Jurkat, Clone E6-1 (cell line): ENCODE measurements at places on chromosomes 16 and 17.

GRCh38 chr16:66521252-66521713 is 28.6 kb downstream of the TK2 start:
- DNase-seq: no peak

GRCh38 chr17:77886387-77886728 is 72.1 kb upstream of the TNRC6C start:
- no peak for DNase-seq

DNA sequence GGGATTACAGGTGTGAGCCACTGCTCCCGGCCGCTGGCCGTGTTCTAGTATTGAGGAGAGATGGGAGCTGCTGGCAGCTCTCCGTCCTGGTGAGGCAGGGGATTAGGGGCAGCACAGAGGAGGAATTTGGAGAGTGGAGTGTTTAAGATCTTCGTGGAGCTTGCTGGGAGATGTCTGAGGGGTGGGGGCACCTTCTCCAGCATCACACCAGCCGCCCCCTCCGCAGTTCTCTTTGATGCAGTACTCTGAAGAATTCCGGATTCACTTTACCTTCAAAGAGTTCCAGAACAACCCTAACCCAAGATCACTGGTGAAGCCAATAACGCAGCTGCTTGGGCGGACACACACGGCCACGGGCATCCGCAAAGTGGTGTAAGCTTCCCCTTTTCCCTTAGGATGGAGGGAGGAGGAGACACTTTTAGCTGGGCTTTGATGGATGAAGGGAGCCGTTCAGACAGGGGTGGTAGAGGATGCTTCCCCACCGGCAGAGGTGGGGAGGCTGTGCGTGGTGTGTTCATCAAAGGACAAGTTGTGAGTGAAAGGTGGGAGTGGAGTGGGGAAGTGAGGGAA is 11.9 kb downstream of the ITGAM start:
- no peak for DNase-seq

- no peak for DNase-seq
Observed at GRCh38 chr17:41082626-41083025, 1.3 kb upstream of the KRTAP4-7 start.

- no peak for DNase-seq
Observed at GRCh38 chr17:2871205-2871604, 75.0 kb downstream of the RAP1GAP2 start.

GRCh38 chr16:80191928-80192327 is 348.9 kb upstream of the DYNLRB2 start:
- no peak for DNase-seq

DNA sequence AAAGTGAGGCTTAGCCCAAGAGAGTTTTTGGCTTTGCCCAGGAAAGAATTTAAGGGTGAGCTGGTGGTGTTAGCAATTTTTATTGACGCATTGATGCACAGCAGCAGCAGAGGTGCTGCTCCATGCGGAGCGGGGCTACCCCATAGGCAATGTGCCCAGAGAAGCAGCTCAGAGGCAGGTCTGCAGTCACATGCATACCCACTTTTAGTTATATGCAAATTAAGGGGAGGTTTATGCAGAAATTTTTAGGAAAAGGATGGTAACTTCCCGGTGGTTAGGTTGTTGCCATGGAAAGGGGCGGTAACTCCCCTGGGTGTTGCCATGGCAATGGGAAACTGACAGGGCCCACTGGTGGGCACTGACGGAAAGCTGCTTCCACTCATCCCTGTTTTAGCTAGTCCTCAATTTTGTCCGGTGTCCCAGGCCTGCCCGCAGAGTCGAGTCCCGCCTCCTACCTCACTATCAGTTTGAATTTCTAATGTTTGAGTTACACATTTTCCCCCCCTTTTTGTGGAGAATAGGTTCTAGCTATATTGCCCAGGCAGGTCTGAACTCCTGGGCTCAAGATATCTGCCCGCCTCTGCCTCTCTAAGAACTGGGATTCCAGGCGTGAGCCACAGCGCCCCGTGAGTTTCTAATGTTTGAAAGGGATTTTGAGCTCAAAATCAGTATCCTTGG is 10.4 kb upstream of the GJD3 start:
- DNase-seq: no peak

- DNase-seq: no peak
Observed at GRCh38 chr17:19344311-19345066, 18.0 kb downstream of the B9D1 start.

- DNase-seq: no peak
Observed at GRCh38 chr17:76382803-76383545, 1.4 kb upstream of the SPHK1 start.

DNA sequence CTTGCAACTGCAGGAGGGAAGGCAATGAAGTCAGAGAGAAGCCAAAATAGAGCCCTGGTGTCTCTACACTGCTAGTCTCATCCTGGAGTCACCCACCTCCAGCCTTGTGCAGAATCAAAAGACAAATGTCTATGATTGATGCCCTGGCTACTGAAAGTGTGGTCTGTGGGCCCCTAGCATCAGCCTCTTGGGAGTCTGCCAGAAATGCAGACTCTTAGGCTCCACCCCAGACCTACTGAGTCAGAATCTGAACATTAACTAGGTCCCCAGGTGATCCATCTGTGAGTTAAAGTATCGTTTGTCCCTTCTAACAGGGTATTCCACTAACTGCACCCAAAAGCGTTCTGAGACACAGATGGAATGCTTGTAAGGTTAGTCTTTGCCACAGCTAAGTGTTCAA is 21.2 kb downstream of the EARS2 start:
- no peak for DNase-seq

- DNase-seq: no peak
Observed at GRCh38 chr16:4673387-4674046, 19.8 kb upstream of the NUDT16L1 start.

DNA sequence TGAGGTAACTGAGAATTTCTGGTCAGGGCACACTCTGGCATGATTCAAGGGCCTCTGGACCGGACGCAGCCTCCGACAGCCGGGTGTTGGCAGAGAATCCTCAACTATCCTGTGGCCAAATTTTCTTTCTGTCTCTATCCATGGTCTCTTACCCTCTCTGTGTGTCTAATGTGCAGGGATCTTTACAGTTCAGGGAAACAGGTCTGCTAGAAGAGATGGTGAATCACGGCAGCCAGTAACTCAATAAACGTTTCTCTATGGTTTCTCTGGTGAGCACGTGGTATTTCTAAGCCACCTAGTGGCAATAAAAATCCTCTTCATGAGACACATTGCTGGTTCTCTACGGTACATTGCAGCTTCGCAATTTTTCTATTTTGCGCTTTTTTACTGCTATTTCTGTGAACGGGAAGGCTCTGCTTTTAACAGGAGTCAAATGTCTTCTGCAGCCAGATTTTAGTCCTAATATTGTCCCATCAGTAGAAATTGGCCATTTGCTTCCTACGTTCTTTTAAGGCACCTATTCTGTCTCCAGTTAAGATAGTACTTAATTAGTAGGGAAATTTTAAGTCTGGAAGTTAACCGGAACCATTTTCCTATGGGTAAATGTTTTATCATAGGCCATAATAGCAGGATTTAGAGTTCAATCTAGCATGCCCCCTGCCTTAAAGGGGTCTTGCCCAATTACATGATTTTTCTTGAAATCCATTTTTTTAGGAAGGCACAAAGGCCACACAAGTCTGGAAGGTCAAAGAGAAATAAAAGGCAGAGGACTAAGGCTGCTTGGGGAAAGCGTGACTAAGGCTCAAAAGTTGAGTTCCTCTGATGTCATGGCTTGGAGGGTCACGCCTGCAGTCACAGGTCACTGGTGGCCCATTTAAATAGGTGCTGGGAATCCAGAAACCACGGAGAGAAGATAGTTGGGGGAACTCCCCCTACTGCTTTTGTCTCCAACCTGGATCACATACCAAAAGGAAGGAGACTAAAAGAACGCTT is 31.5 kb downstream of the QPRT start:
- peak; percentile 76 for DNase-seq
